ENCODE measurements at places on chromosomes 2 and 18. TPM values are rescaled to one million over a fixed set of nuclear protein-coding genes. Genes with fewer than 3 reads are reported as not detected.

KATNAL2 gene
- total RNA-seq, result 17.2 TPM

CNTNAP5 gene
- total RNA-seq, result not detected

NAPG gene
- 30.1 TPM for total RNA-seq

DCDC2C gene
- total RNA-seq, result not detected

TUBA3E gene
- total RNA-seq, result not detected

ARL6IP6 gene
- 23.1 TPM for total RNA-seq

FOXD4L1 gene
- total RNA-seq, result not detected

ACADL gene
- total RNA-seq, result 41.8 TPM

SDC1 gene
- 4.1 TPM for total RNA-seq

RPE gene
- total RNA-seq, result 64.4 TPM

FAM136A gene
- 23.0 TPM for total RNA-seq

FKBP1B gene
- total RNA-seq, result 7.9 TPM

IL36G gene
- not detected for total RNA-seq

RFX8 gene
- 2.0 TPM for total RNA-seq

SP3 gene
- total RNA-seq, result 130 TPM

SERPINB3 gene
- not detected for total RNA-seq

All from subcutaneous adipose tissue (tissue), 4 donors.